ENCODE measurements at places on chromosomes 2 and 18.
A peak's percentile ranks its signal among the peaks of the same experiment; 100 is the strongest.

DNA sequence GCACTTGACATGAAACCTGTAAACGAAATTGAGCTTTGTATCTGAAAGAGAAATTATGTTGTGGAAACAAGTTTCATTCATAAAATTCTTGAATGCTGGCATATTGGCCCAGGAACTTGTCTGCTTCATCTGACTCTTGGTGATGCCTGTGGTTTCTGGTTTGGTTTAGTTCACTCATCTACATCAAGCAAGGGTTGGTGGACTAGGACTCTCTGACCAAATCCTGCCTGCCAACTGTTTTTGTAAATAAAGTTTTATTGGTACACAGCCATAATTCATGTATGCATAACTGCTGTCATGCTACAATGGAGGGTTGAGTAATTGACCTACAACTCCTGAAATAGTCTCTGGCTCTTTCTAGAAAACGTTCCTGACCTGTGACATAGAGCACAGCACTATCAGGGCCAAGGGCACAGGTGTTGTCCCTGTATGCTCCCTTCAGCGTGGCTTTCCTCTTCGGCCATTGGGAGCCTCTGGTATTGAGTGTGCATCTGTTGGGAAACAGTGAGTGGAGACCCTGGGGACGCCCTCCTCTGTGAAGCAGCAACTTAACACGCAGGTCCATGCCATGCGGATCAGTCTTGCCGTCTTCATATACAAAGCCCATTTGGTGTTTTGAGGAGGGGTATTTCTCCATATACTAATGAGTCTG lies 226.3 kb downstream of the SH3RF3 start:
- no peak for DNase-seq

DNA sequence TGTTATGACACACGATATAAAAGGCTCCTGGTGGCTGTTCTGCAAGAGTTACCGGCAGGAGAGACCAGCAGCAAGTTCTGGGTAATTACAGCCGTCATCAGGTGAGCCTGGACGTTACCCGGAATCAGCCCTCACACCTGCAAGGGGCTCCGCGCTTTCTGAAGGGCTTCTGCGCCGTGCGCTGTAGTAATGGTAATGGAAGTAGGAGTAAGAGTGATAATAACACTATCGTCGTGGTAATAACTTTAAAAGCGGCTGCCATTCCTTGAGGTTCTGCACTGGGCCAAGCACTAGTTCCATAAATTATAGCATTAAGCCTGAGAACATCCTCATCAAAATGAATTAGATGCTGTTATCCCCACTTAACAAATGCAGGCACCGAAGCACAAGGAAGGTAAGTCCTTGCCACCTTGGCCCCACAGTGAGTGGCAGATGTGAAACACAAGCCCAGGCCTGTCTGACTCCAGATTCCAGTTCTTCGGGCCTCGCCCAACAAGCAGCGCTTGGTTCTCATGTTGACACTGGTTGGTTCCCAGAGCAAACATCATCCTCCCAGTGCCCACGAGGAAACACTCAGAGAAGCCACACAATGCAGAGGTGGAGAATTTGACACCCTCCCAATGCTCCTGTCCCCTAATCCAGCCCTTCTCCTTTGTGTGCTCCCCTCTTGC lies 205.2 kb downstream of the EIPR1 start:
- DNase-seq, result no peak

GRCh38 chr2:20580690-20581437 lies 70.0 kb downstream of the HS1BP3 start:
- DNase-seq, result no peak

DNA sequence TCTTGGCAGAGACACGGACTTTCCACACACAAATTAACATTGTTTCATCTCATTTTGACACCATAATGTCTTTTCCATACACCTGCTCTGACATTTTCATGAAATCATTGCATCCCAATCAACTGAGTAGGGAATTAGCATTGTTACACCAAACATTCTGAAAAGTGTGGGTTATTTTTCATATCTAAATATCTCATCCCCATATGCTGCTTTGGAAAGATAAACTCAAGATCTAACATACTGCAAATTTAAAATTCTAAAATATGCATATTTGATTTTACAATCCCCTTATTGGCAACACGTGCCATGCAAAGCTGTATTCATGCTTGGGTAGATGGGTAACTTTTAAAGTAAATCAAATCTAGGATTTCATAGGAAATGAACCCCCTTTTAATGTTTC lies 242.9 kb downstream of the ZNF516 start:
- no peak for DNase-seq

DNA sequence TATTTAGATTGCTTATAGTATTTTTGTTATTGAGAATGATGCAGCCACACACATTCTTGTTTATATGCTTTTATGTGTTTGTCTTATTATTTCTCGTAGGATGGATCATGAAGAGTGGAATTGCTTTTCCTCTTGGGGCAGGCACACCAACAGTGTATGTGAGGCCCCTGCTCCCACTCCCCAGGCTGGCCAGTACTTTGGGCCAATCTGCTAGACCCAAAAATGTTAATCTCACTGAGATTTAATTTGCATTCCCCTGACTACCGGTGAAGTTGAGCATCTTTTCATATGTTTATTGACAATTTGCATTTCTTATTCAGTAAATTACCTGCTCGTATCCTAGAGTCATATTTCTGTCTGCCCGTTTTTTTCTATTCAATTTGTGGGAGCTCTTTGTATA lies 4.7 kb upstream of the MYCN start:
- no peak for DNase-seq

DNA sequence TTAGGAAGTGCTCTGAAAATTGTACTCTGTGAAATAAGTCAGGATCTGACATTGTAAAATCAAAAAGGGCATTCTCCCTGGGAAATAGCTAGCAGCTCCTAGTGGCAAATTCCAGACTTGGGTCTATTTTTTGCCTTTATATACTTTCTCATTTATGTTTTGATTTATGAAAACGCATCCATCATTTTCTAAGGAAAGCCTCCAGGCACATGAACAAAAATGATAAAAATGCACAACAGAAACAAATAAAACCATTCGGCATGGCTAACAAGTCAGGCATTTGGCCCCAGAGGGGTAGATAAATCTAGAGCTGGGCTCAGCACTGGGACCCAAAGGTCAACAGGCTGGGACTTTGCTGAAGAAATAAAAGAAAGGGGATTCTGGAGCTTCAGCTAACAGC lies 167.0 kb downstream of the BCL11A start:
- DNase-seq, result no peak

DNA sequence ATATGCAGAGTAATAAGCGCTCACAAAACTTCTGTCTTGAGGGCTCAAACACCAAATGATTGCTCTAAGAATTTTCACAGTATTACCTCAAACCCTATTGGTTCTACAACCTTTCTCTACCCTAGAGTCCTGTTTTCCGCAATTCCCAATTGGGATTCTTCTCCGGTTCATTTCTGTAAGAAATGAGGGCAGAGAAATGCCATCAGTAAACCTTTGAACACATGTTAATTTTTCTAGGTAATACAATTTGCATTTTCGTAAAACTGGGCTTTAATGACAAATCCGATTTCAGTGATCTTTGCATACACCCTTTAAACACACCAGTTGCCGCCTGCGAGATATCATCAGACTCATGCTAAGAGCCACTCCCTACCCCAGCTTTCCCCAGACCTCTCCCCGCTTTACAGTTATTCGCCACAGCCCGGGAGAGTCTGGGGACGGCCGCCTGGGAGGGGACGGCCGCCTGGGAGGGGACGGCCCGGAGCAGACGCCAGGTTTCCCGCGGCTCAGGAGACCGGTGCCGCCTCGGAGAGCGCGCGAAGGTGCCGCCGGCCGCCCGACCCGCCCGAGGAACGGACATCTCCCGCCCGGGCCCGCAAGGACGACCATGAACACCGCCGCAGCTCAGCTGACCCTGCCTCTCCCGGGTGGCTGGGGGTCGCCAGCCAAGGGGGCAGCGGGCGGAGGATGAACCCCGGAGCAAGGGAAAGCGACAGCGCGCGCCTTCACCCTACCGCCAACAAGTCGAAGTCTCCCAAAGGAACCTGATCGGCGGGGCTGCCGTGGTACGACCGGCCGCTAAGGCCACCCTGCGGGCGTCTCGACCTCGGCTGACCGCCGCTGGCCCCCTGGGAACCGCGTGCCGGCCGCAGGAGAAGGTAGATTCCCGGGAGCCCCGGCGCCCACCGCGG lies 463 bp downstream of the SMC6 start:
- no peak for DNase-seq

GRCh38 chr2:159138642-159139182 lies 147.8 kb downstream of the WDSUB1 start:
- DNase-seq, result no peak

DNA sequence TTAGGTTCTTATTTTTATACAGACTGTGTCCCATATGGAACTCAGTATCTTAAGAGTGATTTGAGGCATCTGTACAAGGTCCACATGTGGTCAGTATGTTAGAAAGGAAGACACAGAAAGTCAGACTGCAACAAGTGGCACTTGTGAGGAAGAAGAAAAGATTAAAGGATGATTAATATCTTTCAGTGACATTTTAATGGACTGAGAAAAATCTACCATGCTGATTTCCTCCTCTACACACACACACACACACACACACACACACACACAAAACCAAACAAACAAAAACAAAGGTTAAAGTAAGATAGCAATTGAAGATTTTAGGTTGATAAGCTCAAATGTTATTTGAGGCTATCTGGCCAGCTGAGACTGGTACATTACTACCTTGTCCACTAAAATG lies 94.5 kb upstream of the CHRNA1 start:
- DNase-seq, result no peak

- DNase-seq, result no peak
Observed at GRCh38 chr2:134333646-134334189, 79.8 kb downstream of the MGAT5 start.

DNA sequence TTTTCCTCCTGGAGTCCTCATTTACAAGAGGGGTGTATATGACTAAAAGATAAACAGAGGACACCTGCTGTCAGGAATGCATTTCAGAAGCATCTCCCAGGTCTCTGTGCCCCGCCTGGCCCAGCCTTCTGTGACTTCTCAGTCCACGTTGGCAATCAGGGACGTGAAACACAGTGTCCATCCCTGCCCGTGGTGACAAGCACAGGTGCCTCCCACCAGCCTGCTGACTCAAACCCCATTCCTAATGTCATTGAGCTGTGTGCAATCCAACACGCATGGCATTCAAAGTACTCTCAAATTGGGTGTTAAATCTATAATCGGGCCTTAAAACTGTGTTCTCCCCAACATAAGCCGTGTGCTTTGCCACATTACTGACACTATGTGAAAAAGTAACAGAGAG lies 343.2 kb downstream of the EIPR1 start:
- DNase-seq, result no peak

DNA sequence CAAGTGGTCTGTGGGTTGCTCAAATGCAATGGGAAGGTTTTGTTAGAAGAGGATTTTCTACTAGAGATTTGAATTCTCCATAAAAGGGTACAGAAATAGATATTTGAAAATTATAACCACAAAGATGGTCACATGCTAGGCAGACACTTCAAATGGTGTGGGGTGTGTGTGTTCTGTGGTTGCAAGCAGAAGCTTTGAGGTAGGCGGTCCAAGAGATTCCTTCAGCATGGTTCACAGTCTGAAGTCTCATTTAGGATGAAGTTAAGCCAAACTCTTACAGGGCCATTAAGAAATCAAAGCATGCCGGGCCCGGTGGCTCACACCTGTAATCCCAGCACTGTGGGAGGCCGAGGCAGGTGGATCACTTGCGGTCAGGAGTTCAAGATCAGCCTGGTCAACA lies 38.3 kb upstream of the RMDN2 start:
- DNase-seq, result no peak

- DNase-seq, result peak; percentile 48
Observed at GRCh38 chr2:20225294-20226151, 593 bp upstream of the SDC1 start.

DNA sequence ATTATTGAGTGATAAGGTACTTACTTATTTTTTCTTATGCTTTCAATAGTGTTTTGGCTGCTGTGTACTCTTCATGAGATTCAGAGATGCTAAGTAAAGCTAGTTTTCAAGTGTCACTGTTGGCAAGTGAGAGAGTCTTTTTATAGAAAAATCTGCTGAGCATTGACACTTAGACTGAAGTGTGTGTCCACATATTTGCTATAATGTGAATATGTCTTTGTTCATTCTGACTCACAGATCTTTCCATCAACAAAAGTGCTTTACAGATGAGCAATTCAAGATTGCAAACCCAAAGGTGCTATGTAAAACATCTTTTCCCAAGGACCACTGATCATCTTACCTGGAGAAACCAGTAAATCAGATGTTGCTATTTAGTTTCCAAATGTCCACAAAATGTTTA lies 410.6 kb upstream of the FIGN start:
- no peak for DNase-seq

DNA sequence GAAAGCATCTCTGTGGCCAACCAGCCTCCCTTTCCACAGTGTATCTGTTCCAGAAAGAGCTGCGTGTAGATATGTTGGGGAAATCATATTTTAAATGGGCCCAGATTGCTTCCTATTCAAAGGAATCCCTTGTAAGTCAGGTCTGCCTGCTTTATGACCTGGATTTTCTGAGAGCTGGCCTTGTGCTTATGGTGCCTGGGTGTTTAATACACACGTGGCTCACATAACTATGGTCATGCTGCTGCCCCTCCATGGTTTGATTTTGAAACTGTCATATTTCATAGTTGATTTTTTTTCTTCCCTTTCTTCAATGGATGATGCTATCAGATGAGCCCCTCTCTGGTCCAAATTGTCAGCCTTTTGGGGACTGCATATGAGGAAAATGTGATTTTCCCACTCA lies 111.5 kb upstream of the CNGA3 start:
- no peak for DNase-seq

DNA sequence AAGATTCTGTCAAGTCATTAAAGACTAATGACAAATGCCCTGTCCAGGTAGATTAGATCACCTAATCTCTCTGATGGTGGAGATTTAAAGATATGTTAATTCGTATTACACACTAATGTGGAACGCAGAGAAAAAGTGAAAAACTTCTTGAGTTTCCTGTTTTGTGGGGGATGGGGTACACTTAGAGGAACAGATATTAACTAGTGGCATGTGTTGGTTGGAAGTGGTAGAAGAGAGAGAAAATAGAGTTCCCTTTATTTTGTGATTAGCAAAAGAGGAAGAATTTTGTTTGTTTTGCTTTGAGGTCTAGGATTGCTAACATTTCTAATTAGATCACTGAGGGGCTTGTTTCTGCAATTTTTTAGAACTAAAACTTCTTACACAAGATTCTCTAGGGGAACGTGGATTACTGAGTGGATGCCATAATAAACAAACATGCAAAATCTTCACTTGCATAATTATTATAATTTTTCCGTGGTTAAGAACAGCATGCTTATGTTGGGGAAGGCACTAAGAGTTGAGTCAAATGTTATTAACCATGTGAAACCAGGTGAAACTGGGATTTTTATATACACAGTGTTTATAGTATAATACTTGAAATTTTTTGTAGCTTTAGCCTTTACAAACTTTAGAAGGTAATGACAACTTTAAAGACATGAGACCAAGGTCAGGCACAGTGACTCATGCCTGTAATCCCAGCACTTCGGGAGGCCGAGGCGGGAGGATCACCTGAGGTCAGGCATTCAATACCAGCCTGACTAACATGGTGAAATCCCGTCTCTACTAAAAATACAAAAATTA lies 97.4 kb upstream of the STK17B start:
- DNase-seq, result no peak

- no peak for DNase-seq
Observed at GRCh38 chr2:176002688-176003210, 682 bp upstream of the LNPK start.

GRCh38 chr18:3845161-3845560 lies 395.2 kb downstream of the TGIF1 start:
- no peak for DNase-seq
